ENCODE measurements at places on chromosomes 1 and 21.

DNA sequence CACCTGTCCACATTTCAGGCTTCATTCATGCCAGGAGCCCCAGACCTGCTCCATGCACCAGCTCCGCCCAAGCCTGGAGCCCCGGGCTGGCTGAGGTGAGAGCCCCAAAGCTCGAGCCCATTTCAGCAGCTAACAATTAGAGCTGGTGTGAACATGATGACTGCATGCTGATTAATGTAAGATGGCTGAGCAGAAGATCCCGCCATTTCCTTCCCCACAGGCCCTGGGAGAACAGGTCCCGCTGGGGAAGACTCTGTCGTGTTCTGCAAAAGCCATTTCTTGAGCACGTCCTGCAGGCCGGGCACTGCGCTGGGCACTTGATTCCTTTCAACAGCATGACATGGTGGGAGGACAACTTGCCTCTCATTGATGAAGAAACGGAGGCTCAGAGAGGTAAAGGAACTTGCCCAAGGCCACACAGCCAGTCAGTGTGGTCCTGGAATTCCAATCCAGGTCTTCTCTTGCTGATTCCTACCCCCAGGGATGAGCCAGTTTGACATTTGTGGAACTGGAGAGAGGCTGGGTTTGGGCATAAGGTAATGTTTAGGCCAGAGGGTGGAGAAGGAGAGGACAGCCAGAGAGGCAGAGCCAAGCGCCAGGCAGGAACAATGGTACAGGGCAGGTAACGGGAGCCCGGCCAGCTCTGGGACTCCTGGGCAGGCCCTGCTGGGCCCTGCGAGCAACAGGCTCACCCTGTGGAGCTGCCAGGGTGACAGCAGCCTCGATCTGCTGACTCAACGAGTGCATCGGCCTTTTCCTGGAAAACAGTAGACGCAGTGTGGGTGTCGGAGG is 28.1 kb upstream of the EPHA2 start:
- DNase-seq, result no peak

DNA sequence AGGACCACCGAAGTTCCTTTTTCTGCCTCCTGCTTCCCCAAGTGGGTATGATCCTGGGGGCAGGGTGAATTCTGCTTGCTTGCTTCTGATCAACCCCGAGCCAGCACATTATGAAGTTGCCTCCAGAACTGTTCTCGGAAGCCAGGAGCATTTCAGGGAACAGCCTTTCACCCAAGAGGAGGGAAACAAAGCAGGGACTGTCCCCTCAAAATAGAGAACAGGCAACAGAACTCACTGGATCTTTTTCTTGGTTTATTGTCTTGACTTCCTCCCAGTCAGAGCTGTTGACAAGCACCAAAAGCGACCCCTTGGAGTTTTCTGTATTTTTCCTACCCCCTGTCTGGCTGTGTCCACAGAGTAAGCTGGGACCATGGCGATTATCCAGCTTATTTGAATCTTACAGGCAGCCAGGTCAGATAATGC is 258.3 kb upstream of the SGIP1 start:
- no peak for DNase-seq

GRCh38 chr1:7265771-7266371 is 480.6 kb downstream of the CAMTA1 start:
- peak; percentile 81 for DNase-seq

GRCh38 chr1:222416001-222416791 is 131.7 kb downstream of the HHIPL2 start:
- no peak for DNase-seq

GRCh38 chr1:18808550-18808949 is 50.9 kb downstream of the TAS1R2 start:
- DNase-seq, result no peak
